ENCODE measurements at places on chromosomes 1 and 21.

DNA sequence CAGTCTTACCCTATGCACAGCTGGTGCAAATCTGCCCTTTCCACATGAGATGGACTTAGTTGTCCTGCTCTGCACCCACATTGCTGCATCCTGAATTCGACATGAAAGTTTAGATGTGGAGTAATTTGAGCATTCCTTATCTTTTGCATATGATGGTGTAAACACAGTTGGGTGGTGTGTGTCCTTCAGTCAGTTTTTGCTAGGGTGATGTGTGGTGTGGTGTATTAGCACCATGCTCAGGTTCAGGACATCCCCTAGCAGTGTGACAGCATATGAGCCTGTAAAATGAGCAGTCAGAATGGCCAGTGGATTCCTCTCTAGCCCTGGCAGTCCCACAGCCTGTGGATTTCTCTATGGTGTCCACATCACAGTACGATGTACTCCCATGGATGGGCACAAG is 42.6 kb upstream of the CD101 start:
- DNase-seq, result no peak

- DNase-seq, result no peak
Measured at GRCh38 chr1:231691618-231692259, 65.1 kb downstream of the DISC1 start.

GRCh38 chr1:170910273-170910672 is 25.1 kb upstream of the MROH9 start:
- no peak for DNase-seq

GRCh38 chr1:243287652-243288051 is 31.8 kb downstream of the SDCCAG8 start:
- DNase-seq, result no peak

GRCh38 chr1:196510451-196510850 is 97.8 kb downstream of the KCNT2 start:
- no peak for DNase-seq

DNA sequence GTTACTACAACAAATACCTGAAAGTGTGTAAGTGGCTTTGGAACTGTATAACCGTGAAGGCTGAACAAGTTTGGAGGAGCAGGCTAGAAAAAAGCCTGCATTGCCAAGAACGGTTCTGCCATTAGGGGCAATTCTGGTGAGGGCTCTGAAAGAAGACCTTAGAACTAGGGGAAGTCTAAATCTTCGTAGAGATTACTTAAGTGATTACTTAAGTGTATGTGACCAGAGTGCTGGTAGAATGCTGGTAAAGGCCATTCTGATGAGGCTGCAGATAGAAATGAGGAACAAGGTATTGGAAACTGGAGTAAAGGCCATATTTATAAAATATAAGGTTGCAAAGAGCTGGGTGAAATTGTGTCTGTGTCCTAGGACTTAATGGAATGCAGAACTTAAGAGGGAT is 158.0 kb downstream of the CLIC6 start:
- no peak for DNase-seq

DNA sequence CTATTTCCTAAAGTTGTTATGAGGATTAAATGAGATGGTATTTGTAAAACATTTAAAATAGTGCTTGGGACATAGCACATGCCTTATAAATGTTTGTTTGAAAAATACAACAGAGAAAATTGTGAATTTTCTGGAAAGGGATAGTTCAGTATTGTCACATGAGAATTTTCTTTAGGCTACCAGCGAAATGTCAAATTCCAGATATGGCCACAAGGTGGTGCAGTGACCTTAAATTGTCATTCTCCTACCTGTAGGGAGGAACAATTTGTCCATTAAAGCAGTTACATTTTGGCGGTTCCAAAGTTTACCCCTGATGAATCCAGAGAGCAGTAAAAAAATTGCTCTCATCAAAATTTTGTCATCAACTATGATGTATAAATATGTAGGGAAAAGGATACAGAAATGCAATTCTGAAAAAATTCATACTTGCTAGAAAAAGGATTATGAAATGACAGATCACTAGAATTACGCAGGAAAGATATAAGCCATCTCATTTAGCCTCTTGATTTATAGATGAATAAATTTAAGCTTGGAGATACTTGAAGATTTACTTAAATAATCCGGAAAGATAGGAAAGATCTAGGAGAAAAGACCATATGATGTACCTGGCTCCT is 50.2 kb upstream of the TSHB start:
- peak; percentile 24 for DNase-seq

GRCh38 chr1:24928689-24929397 is 1.2 kb downstream of the RUNX3 start:
- peak; percentile 50 for DNase-seq

- no peak for DNase-seq
Measured at GRCh38 chr21:16419188-16419921, 689.6 kb downstream of the USP25 start.

GRCh38 chr1:244344001-244344400 is 107.7 kb downstream of the ADSS2 start:
- DNase-seq, result no peak

DNA sequence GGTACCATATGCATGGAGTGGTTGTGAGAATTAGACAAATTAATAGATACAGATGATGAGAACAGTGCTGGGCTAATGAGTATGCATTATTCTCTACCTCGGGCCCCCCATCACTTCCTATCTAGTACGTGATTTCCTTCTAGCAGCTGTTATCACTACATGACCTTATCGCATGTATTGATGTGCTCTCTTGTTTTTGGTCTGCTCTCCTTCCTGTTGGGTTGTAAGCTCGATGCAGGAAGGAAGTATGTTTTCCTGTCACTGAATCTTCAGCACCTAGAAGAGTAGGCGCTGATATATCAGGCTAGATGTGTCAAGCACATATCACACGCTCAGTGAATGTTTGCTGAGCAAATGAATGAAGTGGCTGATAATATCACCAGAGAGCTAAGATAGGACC is 43.9 kb upstream of the IFNAR2 start:
- peak; percentile 8 for DNase-seq

DNA sequence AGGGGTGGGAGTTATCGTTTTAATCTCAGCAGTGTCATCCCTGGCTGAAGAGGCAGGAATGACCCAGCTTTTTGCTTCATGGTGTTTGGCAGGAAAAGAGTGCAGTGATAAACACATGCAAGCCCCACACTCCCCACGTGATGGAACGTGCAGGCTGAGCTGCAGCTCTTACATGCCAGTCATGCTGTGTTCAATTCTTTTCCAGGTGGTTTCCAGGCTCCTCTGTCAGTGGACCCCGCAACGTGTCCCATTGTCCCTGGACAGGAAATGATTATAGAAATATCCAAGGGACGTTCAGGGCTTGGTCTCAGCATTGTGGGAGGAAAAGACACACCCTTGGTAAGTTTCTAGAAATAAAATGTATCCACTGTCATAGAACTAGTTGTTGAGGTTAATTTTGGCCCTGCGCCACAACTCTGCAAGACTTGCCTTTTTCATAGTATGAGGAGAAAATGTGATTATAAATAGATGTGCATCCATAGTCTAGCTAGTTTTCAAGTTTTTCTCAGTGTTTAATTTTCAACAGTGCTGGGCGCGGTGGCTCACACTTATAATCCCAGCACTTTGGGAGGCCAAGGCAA is 110.2 kb upstream of the L1TD1 start:
- DNase-seq, result no peak

- no peak for DNase-seq
Measured at GRCh38 chr1:33140153-33141149, 41.4 kb downstream of the TRIM62 start.

DNA sequence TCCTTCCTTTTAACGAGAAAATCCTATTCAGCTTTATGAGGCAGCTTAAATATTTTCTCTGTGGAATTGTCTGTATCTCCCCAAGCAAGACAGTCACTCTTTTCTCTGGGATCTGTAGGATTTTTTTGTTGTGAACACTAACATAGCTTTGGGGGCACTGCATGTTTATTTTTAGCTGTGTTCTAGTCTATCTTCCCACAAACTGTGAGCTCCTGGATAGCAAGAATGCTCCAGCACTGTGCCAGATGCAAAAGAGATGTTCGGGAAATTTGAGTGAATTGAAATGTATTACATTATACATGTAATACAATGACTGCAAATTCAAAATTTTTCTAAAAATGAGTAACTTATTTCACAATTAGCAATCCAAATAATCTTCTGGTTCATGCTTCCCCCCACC is 282.2 kb downstream of the PLPP3 start:
- DNase-seq, result no peak

DNA sequence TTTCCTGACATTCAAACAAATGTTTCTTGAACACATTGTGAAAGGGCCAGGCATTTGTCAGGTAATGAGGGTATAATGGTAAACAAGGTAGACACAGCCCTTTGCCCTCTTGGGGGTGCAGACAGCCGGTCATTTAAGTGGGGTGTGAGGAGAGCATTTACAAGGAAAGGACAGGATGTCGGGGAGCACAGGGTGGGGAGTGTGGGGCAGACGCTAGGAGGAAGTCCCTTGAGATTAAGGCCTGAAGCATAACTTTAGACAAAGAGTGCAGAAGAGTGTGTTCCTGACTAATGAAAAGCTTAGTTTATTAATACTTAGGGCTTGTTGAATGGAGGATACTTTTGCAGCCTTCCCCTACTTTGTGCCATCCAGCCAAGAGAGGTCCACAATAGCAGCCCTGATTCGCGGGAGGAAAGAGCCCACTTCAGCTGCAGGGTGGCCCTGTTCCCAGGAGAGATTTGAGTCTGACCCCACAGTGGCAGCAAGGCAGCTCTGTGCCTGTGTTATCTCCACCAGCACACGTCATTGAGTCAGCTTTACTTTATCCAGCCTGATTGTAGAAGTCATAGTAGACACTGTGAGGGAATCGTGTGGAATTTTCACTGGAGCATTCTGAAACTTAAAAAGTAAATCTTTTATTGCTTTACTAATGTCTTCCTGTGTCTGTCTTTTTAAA is 35.1 kb downstream of the MPZL1 start:
- no peak for DNase-seq

DNA sequence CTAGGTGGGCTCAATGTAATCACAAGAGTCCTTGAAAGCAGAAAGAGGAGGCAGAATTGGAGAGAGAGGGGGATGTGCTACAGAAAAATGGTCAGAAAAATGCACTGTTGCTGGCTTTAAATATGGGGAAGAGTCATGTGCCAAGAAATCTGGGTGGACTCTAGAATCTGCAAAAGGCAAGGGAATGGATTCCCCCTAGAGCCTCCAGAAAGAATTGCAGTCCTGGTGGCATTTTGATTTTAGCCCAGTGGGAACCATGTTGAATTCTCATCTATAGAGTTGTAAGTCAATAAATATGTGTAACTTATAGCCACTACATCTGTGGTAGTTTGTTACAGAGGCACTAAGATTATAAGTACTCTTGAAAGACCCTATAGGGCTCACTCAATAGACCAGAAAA is 210.3 kb downstream of the ASTN1 start:
- DNase-seq, result no peak

DNA sequence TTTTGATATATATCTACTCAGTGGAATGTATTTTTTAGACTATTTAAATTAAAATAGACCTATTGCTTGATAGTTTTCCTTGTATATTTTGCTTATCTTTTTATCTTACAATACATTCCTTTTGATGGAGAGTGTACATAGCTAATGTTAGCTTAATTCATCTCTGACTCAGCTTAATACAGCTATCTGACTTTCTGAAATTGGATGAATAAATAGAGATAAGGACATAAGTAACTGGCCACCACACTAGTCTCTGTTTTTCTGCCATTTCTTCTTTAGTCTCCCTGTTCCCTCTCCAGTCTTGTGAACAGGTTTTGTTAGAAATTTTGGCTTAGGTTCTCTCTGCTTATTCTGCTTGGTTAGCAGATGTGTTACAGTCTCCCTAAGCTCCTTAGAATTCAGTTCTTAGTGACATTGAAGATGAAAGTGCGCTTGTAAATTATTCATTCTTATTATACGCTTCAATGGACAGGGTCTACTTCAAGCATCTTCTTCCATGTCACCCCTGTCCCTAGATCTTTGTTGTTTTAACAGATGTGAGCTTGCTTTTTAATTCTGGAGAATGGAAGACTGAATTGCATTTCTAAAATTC is 59.6 kb downstream of the XPR1 start:
- DNase-seq, result no peak

DNA sequence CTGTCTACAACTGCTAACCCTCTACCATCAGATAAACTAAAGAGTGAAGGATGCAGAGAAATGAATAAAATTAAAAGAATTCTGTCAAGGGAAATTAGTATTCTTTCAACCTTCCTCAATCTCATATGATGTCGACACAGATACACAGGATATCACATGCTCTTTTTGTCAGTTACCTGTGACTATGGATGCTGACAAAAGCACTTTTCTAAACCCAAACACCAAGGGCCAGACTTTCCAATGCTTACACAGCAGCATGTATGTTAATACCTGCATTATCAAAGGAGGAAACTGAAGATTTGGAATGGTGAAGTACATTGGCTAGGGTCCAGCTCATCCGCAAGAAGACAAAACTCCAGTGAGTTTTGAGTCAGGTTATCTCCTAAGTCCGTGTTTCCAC is 294.0 kb downstream of the SMYD3 start:
- no peak for DNase-seq

DNA sequence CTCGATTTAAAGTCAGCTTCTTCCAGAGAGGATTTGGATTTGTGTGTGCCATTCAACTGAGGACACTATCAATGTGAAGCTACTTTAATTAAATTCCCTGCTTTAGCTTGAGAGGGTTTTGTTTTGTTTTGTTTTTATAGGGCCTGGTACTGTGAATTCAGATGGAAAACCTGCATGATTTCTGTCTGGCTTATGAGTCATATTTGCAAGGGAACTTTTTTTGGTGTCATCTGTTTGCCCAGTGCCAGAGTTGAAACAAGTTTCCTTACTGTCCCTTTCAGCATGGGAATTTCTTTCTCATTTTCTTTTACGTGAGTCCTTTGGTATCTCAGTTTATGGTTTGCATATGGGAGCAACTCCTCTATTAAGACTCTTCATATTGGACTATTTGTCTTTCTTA is 194.6 kb downstream of the GREM2 start:
- no peak for DNase-seq

- DNase-seq, result no peak
Measured at GRCh38 chr1:105964879-105965278, 1091.6 kb upstream of the PRMT6 start.

DNA sequence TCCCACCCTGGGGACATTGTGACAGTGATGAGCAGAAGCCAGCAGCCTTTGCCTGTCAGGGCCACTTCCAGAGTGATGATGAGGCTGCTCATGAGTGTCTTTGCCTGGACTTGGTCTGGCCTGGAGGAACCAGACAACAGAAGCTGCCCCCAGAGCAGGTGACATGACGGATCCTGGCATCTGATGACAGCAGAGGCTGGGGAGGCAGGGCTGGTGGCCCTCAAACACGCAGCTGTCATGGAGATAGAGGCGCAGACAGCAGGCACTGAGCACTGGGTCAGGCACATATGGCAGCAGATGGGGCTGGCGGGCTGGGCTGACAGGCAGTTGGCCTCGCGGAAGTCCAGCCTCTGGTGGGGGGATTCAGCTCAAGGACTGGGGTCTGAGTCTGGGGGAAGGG is 66.4 kb upstream of the STUM start:
- DNase-seq, result no peak

- DNase-seq, result no peak
Measured at GRCh38 chr1:173413271-173413707, 63.8 kb upstream of the PRDX6 start.

- DNase-seq, result no peak
Measured at GRCh38 chr1:151596166-151596953, 15.5 kb upstream of the SNX27 start.

- no peak for DNase-seq
Measured at GRCh38 chr1:15288173-15288926, 41.3 kb downstream of the FHAD1 start.
